ENCODE measurements at places on chromosomes 7 and 10.

GRCh38 chr10:36455526-36456133 is 669.8 kb upstream of the ANKRD30A start:
- no peak for DNase-seq

GRCh38 chr10:62376071-62377025 is 2.2 kb downstream of the ZNF365 start:
- DNase-seq, result no peak

DNA sequence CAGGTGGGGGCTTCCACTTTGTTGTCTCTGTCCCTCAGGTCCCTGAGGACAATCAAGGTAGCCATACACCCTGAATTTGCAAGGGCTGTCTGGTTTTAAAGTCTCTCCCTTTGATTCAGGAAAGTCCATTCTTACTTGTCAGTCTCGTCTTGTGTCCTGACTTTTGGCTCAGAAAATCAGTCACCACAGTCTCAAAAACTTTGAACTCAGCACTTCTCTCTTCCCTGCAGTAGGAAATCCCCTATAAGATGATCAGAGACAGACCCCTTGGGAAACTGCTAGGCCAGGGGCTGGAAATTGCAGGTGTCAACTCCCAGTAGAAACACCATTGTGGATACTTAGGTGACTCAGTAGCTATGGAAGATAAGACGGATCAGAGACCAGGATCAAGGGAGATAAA is 73.1 kb downstream of the CDC123 start:
- DNase-seq, result no peak

- DNase-seq, result no peak
Measured at GRCh38 chr7:46168671-46169383, 247.8 kb upstream of the IGFBP3 start.

DNA sequence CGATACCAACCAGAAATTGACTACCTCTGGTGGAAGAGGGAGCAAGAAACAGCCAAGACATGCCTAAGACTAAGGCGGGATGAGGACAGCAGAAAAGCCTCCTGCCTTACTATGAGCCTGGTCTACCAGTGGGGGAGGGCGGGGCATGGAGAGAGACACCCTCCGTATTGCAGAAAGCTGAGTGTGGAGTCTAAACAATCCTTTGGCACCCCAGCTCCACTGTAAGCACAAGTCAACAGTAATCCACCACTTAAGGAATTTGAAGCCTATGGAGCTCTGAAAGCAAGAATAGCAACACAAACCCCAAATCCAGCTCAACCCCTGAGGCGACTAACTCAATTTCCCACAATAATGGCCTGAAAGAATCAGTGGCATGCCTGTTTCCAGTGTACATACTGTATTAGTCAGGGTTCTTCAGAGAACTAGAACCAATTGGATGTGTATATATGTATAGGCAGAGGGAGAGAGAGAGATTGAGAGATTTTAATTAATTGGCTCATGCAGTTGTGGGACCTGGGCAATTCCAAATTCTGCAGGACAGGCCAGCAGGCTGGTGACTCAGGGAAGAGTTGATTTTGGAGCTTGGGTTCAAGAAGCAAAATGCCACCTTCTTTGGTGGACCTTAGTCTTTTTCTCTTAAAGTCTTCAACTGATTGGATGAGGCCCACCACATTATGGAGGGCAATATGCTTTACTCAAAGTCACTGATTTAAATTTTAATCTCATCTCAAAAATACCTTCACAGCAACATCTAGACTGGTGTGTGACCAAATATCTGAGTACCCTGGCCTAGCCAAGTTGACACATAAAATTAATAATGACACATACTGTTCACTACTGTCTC is 13.5 kb downstream of the PPIF start:
- no peak for DNase-seq

- no peak for DNase-seq
Measured at GRCh38 chr7:16015981-16016380, 329.5 kb upstream of the MEOX2 start.

- DNase-seq, result no peak
Measured at GRCh38 chr10:3526727-3527501, 258.1 kb downstream of the KLF6 start.

GRCh38 chr7:154204046-154204445 is 151.8 kb downstream of the DPP6 start:
- DNase-seq, result no peak

GRCh38 chr7:92694211-92694610 is 104.0 kb upstream of the FAM133B start:
- DNase-seq, result no peak

DNA sequence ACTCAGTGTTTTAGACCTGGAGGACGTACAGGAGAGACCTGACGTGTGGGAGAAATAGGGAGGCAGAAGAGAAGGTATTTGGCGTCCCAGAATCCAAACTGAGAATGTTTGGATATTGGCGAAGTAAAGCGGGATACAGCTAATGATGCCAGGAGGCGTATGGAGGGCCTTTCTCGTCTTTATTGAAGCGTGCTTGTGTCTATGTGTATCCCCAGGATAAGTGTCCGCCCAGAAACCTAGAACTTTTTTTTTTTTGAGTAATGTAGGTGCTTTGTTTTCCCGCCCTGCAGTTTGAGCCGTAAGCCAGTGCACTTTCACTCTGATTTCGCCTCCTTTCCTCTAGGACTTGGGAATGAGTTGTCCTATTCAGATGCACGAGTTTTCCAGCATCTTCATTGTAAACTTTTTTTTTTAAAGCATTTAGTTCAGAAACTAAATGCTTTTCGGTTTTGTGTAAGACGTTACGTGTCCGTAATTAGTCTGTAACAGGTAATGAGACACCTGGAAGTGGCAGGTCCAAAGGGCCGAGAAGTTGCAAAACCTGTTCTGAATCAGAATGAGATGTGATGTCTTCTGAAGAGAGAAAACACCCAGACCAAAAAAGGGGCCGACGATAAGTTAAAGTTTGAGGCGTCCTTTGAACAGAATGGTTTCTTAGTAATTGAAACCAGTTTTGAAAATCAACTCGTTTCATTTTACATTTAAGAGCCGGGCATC is 746 bp downstream of the ARL5B start:
- DNase-seq, result no peak

DNA sequence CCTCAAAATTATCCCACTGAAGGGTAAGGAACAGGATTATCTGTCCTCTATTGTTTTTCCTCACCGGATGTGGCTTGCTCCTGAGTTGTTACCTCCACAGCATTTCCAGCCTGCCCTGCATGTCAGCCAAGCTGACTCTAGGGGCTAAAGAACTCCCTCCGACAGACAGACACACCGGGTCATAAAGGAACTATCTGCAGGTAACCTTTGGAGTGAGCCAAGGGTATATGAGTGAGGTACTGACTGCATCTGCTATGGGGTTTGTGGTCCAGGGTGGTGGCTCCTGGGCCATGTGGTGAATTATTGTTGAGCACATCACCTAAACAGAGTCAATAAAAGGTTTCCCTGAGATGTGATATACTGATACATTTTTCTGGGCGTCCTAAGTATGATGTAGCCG is 6.9 kb upstream of the KAZALD1 start:
- DNase-seq, result no peak

GRCh38 chr7:100373261-100373831 is at the start of gene PILRA:
PILRA (plus strand) TSS chr7:100373487; CDS start chr7:100373657, 170 bp downstream.
- no peak for DNase-seq

DNA sequence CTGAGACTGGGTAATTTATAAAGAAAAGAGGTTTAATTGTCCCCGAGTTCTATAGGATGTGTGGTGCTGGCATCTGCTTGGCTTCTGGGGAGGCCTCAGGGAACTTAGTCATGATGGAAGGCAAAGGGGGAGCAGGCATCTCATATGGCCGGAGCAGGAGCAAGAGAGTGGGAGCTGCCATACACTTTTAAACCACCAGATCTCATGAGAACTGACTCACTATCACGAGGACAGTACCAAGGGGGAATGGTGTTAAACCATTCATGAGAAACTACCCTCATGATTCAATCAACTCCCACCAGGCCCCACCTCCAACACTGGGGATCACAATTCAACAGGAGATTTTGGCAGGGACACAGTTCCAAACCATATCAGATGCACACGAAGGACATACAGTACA is 199.9 kb upstream of the DPP6 start:
- no peak for DNase-seq

GRCh38 chr10:91010952-91011351 is 90.1 kb upstream of the ANKRD1 start:
- no peak for DNase-seq

- no peak for DNase-seq
Measured at GRCh38 chr10:69500864-69501468, 49.7 kb downstream of the TSPAN15 start.

DNA sequence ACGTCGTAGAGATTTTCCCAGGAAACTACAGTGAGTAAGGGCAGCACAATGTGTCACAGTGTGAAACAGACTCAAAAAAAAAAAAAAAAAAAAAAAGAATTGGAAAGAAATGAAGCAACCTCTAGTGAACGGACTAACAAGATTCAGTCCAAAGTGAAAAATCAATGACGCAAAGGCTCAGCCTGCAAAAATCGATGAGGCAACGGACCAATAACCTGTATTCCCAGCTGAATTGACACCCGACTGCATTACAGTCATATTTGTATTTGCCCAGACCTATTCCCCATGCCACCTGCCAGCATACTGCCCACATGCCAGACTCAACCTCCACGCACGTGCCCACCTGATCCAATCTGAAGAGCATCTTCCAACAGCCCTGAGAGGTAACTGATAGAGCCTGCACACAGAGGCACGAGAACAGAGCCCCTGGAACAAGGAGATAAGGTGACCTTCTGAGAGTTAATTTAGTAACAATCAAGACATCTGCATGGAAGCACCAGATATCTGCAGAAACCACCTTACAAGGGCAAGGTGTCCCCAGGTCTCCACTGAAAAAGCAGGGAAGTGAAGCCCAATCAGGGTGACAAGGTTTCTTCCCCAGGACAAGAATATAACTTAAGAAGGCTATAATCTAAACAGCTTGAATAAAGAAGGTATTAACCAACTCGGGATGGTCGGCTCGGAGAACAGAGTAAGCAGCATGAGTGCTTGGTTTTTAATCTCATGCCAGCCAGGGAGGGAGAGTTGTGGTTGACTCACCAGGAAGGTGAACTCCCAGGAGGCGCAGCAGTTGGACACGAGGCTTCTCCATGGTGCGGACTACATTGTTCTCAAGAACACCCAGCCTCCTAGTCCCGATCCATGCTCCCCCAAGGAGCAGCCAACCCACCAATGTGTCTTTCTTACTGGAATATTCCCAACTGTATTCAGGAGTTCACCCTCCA is 48.5 kb downstream of the PLXNA4 start:
- no peak for DNase-seq

GRCh38 chr10:103761075-103761920 is 94.1 kb downstream of the SH3PXD2A start:
- DNase-seq, result no peak

- no peak for DNase-seq
Measured at GRCh38 chr7:130276796-130277762, 10.4 kb downstream of the CPA2 start.

GRCh38 chr10:121617176-121617575 is 18.9 kb upstream of the FGFR2 start:
- no peak for DNase-seq

DNA sequence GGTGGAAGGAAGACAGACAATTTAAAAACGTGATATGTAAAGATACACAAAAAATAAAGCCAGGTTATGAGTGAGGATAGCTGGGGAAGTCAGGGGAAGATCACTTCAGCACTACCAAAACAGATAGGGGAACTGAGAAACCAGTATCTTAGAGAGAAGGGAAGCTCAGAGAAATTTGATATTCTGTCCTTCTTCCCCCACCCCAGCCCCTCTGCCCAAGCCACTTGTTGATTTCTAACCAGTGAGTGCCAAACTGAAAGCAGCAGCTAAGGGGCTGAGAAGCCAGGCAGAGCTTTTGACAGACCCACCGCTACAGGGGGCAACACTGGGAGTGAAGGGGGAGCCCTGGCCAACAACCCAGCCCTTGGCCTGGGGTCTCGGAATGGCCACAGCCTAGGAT is 9.1 kb upstream of the SLC29A3 start:
- no peak for DNase-seq

- DNase-seq, result no peak
Measured at GRCh38 chr7:148856891-148857290, 27.2 kb downstream of the EZH2 start.

- no peak for DNase-seq
Measured at GRCh38 chr7:81594767-81595166, 175.1 kb downstream of the HGF start.

GRCh38 chr7:143447466-143447865 is 4.2 kb downstream of the TAS2R60 start:
- no peak for DNase-seq

DNA sequence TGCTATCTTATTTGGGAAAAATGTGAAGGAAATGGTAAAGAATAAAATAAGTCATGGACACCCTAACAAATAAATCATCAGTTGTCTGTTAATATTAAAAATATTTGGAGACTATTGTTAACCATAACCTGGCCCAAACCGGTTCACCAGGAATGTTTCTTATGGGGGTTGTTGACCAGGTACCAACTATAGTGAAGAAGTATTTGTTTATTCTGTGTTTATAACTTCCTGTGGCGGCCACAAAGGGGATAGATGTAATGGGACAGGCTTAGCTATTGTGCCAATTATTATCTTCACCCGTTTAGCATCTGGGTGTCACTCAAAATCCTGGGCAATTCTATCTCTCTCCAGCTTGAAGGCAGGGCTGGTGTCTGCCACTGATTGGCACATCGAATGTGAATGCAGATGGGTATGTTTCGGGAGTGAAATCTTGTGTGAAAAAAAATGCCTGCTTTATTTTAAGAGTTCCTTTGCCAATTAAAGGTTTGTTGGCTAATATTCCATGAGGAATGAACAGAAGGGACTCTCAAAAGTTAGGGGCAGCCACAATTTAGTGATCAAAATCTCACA is 500.9 kb downstream of the ARL4A start:
- no peak for DNase-seq

DNA sequence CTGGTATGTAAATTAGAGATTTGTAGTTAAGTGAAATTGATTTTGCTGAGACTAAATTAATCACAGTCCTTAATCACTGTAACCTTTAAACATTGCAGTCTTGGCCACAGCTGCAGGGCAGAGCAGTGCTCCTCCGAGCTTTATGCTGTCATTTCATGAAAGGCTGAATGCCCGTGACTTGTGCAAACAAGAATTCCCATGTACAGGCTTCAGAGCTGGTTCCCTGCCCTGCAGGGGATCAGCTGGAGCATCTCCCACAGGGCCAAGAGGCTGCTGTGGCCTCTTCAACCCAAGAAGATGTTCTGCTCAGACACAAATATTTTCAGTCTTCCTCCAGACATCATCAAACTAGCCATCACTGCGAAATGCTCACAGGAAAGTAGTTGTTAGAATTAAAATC is 419.1 kb downstream of the AUTS2 start:
- no peak for DNase-seq

DNA sequence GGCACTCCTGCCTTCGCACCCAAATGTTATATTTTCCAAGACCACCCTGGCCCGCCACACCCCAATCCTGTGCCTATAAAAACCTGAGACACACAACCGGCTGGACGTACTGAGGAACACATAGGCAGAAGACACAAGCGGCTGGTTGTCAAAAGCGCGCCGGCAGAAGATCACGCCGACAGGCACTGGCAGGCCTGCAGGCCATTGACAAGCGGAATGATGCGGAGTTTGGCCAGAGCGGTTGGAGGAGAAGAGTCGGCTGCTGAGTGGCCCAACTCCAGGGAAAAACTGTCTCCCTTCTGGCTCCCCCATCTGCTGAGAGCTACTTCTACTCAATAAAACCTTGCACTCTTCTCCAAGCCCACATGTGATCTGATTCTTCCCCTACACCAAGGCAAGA is 39.7 kb upstream of the SAMD8 start:
- no peak for DNase-seq

GRCh38 chr7:134431815-134432214 is 27.1 kb downstream of the AKR1B1 start:
- DNase-seq, result no peak
